ENCODE measurements at places on chromosomes 4 and X.

DNA sequence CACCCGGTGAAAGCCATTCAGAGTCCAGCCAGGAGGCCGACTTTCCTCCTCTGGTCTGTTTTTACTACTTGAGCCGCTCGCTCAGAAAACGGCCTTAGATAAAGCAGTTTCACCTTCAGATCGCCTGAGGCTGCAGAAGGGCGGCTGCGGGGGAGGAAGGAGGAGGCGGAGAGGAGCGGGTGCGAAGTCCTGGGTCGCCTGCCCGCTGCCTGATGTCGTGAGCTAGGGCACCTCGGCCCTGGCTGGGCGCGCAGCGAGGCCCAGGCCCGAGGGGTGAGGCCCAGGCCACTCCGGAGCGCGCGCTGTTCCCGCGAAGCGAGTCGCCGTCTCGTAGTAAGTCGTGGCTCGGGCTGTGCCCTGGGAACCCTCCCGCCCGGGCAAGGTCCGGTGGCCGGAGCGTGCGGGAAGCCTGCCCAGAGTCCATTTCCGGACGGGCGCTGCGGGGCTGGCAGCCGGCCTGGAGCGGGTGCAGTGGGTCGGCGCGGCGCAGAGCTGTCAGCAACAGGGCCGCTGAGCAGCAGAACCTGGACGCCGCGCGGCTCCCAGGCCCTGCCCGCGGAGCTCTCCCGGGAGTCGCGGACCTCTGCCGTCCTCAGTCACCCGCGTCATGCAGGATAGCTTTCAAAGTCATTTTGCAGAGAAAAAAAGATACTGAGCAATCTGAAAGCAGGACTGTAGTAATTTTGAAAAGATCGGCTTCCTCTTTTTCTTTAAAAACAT is 18.6 kb downstream of the TRIM2 start:
- no peaks in the 10 kb centered on the region for H3K36me3 ChIP-seq
- H3K4me3 ChIP-seq: peak overlapping the region; percentile 77
- H3K4me1 ChIP-seq: peaks cover 7% of the 10 kb centered on the region
- H3K27me3 ChIP-seq: no peaks in the 10 kb centered on the region
- peak overlapping the region; percentile 84 for H3K27ac ChIP-seq

DNA sequence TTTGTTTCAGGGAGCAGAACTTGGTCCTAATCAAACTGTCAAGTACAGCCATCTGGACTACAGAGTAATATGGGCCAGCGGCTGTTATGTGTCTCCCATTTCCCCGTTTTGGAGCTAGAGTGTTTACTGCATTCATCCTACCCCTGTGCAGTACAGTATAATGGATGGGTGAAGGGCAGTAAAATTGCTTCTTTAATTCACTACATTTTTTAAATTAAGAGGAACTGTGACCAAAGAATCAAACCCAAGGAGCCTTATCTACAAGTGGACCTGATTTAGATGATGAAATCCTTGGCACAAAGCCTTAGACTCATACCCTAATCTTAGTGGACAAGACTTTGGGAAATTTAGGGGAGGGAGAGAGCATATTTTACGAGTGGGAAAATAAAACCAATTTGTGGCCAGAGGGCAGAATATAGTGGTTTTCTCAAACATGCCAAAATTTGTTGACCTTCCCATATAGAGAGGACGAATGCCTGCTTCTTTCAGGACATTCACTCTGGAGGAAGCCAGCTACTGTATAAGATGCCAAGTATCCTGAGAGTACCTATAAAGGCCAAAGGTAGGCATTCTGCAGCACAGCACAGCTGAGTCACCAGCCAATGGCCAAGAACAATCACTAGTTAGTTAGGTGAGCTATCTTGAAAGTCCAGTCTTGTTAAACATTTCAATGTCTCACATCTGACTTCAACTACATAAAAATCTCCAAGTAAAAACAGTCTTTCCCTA is 253.8 kb upstream of the KCNIP4 start:
- H3K4me3 ChIP-seq: no peak overlapping the region
- no peaks in the 10 kb centered on the region for H3K27me3 ChIP-seq
- no peak for DNase-seq
- no peaks in the 10 kb centered on the region for H3K36me3 ChIP-seq
- H3K4me1 ChIP-seq: no peaks in the 10 kb centered on the region
- no peak overlapping the region for H3K27ac ChIP-seq

DNA sequence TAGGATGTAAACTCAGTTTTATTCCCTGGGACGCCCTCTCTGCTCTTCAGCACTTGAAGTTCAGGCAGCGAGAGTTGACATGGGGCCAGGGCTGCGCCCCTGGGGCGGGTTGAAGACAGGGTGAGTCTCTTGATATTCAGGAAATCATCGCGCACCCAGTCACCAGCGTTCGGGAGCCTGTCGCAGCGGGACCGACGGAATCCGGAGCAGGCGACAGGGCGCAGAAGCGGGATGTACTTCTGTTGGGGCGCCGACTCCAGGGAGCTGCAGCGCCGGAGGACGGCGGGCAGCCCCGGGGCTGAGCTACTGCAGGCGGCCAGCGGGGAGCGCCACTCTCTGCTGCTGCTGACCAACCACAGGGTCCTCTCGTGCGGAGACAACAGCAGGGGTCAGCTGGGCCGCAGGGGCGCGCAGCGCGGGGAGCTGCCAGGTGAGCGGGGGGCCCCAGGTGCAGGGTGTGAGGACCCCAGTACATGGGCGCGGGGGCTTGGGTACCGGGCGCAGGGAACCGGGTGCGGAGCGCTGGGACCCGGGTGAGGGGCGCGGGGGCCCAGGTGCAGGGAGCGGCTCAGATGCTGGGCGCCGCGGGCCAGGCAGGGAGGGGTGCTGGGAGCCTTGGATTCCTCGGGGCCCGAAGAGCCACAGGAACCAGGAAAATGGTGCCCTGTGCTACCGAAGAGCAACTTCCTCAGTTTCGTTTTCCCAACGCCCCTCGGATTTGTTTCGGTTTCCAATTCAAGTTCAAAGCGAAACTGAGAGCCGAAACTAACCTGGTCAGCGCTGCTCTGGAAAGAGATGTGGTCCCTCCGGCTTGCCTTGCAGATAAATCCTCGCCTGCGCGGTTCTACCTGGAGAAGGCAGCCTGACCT is at the start of gene HERC6:
Gene HERC6, plus strand, starts transcription at position 162 of the 869 bp plus-strand sequence. Its CDS starts 70 bp downstream, at position 232.
- H3K27me3 ChIP-seq: no peaks in the 10 kb centered on the region

GRCh38 chr4:1194010-1194900 is 21.9 kb upstream of the SPON2 start:
- H3K27ac ChIP-seq: peak overlapping the region; percentile 63
- H3K4me1 ChIP-seq: peaks cover 52% of the 10 kb centered on the region
- H3K4me3 ChIP-seq: peak overlapping the region; percentile 12
- DNase-seq: peak; percentile 45
- peaks cover 10% of the 10 kb centered on the region for H3K36me3 ChIP-seq
- no peaks in the 10 kb centered on the region for H3K27me3 ChIP-seq

DNA sequence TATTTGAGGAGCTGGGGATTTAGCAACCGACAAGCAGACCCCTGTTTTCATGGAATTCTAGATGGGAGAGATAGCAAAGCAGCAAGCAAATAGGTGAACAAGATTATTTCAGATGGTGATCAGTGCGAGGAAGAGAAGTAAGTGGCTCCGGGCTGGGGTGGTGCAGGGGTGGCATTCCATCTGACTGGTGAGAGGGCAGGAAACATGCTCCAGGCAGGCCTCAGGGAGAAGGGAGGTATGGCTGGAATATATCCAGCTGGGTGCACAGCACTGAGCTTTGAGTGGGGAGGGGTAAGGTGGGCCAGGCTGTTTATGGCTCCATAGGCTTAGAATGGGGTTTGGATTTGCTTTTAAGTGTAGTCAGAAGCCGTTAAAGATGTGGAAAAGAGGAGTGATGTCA is 21.2 kb downstream of the PTTG2 start:
- DNase-seq: no peak
- peaks cover 8% of the 10 kb centered on the region for H3K4me1 ChIP-seq
- H3K36me3 ChIP-seq: no peaks in the 10 kb centered on the region
- no peak overlapping the region for H3K4me3 ChIP-seq
- peak overlapping the region; percentile 87 for H3K27ac ChIP-seq

- H3K36me3 ChIP-seq: no peaks in the 10 kb centered on the region
- no peak for DNase-seq
- H3K4me1 ChIP-seq: no peaks in the 10 kb centered on the region
- peaks cover 19% of the 10 kb centered on the region for H3K27me3 ChIP-seq
These were observed 84.7 kb downstream of the DCTD start for GRCh38 chr4:182832352-182833120.

DNA sequence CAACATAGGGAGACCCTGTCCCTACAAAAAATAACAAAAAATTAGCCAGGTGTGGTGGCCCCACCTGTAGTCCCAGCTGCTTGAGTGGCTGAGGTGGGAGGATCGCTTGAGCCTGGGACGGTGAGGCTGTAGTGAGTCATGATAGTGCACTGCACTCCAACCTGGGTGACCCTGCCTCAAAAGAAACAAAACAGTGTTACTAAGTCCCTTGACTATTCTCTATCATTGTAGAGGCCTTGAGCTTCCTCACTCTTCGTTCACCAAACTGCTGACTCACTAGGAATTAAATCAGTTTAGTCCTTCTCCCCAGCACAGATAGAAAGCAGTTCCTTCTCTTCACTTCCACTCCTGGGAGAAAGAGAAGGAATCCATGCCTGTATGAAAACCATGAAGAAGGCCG is 14.5 kb downstream of the CDS1 start:
- H3K27ac ChIP-seq: no peak overlapping the region
- no peak for DNase-seq
- H3K27me3 ChIP-seq: no peaks in the 10 kb centered on the region
- H3K36me3 ChIP-seq: no peaks in the 10 kb centered on the region

DNA sequence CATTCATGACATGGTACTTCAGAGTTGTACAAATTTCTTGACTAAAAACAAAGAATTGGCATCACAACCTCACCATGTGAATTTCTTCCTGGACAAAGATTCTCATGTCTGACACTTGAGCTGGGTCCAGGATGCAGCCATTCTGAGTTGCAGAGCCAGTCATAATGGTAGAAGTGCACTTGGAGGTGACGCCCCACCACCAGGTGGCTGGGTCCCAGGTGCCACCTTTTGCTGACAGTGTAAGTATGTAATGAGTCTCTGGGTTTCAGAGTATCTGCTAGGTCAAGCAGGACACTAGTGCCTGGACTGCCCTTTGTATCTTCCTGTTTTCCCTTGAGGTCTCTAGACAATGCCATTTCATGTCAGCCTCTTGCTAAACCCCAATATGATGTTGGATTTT is 36.6 kb upstream of the WDR1 start:
- H3K36me3 ChIP-seq: no peaks in the 10 kb centered on the region
- DNase-seq: no peak
- H3K27me3 ChIP-seq: peaks cover 74% of the 10 kb centered on the region
- no peak overlapping the region for H3K4me3 ChIP-seq

GRCh38 chrX:135373357-135373756 is 48.4 kb upstream of the SMIM10L2A start:
- no peak for DNase-seq
- H3K4me3 ChIP-seq: no peak overlapping the region
- no peaks in the 10 kb centered on the region for H3K36me3 ChIP-seq
- no peaks in the 10 kb centered on the region for H3K4me1 ChIP-seq
- no peaks in the 10 kb centered on the region for H3K27me3 ChIP-seq

DNA sequence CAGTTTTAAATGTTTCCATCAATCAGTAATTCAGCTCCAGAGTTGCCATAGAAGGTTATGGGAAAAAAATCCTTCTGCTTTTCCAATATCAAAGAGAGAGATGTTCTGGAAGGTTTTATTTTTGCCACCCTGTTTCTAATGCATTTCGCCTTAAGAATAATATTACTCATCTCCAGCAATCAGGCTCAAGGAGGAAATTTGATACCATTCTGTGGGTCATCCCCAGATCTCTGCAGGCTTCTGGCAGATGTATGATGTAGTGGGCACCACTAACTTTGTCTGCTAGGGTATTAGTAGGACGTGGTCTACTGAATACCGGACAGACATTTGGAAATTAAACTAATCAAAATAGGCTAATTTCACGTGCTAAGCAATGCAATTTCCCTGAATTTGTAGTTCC is 645.4 kb upstream of the TENM3 start:
- H3K4me3 ChIP-seq: no peak overlapping the region
- no peaks in the 10 kb centered on the region for H3K4me1 ChIP-seq
- H3K36me3 ChIP-seq: no peaks in the 10 kb centered on the region
- H3K27me3 ChIP-seq: no peaks in the 10 kb centered on the region

GRCh38 chr4:25976780-25977179 is 62.8 kb downstream of the SMIM20 start:
- no peak overlapping the region for H3K27ac ChIP-seq
- no peak overlapping the region for H3K4me3 ChIP-seq
- no peaks in the 10 kb centered on the region for H3K36me3 ChIP-seq
- peaks cover 6% of the 10 kb centered on the region for H3K27me3 ChIP-seq
- no peak for DNase-seq

GRCh38 chr4:79272126-79272525 is 53.7 kb downstream of the NAA11 start:
- H3K4me1 ChIP-seq: no peaks in the 10 kb centered on the region
- DNase-seq: no peak
- H3K27me3 ChIP-seq: no peaks in the 10 kb centered on the region
- no peak overlapping the region for H3K27ac ChIP-seq
- H3K36me3 ChIP-seq: no peaks in the 10 kb centered on the region

- H3K27me3 ChIP-seq: peaks cover 15% of the 10 kb centered on the region
- no peaks in the 10 kb centered on the region for H3K36me3 ChIP-seq
- no peak overlapping the region for H3K4me3 ChIP-seq
- H3K4me1 ChIP-seq: peaks cover 14% of the 10 kb centered on the region
- no peak for DNase-seq
These were observed 10.1 kb upstream of the GSX2 start for GRCh38 chr4:54089875-54090274.

DNA sequence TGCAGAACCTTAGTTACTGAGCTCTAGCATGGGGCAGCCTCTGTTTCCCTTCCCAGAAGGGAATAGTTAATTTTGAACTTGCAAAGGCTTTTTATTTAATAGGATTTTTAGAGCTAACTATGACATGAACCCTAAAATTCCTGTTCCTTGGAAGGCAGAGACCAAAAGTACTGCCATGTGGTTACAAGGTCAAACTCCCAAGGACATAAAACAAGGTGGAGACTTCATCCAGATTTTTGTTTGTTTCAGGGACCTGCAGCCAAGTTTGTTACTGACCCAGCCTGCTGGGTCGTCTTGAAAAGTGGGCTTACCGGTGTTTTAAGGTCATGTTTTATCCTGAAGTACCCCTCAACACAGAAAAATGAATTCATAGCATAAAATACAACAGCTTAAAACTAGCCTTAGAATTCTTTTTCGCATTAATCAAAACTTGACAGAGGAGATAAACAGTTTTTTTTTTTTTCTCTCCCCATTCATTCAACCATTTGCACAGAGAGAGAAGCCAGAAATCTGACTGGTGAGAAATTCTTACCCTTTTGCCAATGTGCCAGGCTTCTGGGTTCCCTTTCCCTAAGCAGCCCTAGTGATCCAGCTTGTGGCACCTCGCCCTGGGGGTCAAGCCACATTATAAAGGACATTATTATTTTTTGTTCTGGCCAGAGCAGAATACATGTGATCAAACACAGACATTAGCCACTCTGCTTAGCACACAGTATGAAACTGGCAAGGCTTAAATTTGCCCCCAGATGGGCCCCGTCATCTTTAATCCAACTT is 21.5 kb upstream of the GRPEL1 start:
- no peaks in the 10 kb centered on the region for H3K4me1 ChIP-seq
- DNase-seq: no peak
- H3K27ac ChIP-seq: no peak overlapping the region
- no peak overlapping the region for H3K4me3 ChIP-seq

- DNase-seq: no peak
- H3K4me1 ChIP-seq: no peaks in the 10 kb centered on the region
- peaks cover 55% of the 10 kb centered on the region for H3K36me3 ChIP-seq
- no peak overlapping the region for H3K27ac ChIP-seq
- no peaks in the 10 kb centered on the region for H3K27me3 ChIP-seq
These were observed 10.5 kb downstream of the PGM2 start for GRCh38 chr4:37836838-37837440.

- H3K27me3 ChIP-seq: no peaks in the 10 kb centered on the region
- DNase-seq: no peak
- H3K4me1 ChIP-seq: no peaks in the 10 kb centered on the region
- H3K36me3 ChIP-seq: no peaks in the 10 kb centered on the region
These were observed 176.9 kb upstream of the ARHGEF9 start for GRCh38 chrX:63961964-63962363.

All from mesenchymal stem cell (in vitro differentiated cells and primary cell).